Forelimb muscle (tissue), 1 donor: ENCODE measurements at places on chromosomes 2 and 18.

DNA sequence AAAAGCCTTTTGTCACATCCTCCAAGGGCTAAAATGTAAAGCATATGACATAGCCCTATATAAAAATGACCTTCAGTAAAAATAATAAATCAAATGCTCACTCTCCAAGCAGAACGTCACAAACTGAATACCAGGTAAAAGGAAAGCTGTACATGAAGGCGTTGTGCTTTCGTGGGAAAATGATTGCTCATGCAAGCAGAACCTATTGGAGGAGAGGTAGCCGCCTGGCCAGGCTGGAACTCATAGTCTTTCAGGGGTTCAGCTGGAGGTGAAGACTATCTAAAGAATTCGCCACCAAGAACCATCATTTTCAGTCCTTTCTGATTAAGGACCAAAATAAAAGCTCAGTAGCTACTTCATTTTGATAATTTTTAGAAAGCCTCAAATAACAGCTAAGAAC lies 44.7 kb downstream of the ANKRD44 start:
- no peak for DNase-seq

- peak; percentile 52 for DNase-seq
Observed at GRCh38 chr2:16755442-16755841, 89.8 kb upstream of the CYRIA start.

GRCh38 chr2:64474121-64474571 lies 20.2 kb downstream of the LGALSL start:
- DNase-seq = no peak

DNA sequence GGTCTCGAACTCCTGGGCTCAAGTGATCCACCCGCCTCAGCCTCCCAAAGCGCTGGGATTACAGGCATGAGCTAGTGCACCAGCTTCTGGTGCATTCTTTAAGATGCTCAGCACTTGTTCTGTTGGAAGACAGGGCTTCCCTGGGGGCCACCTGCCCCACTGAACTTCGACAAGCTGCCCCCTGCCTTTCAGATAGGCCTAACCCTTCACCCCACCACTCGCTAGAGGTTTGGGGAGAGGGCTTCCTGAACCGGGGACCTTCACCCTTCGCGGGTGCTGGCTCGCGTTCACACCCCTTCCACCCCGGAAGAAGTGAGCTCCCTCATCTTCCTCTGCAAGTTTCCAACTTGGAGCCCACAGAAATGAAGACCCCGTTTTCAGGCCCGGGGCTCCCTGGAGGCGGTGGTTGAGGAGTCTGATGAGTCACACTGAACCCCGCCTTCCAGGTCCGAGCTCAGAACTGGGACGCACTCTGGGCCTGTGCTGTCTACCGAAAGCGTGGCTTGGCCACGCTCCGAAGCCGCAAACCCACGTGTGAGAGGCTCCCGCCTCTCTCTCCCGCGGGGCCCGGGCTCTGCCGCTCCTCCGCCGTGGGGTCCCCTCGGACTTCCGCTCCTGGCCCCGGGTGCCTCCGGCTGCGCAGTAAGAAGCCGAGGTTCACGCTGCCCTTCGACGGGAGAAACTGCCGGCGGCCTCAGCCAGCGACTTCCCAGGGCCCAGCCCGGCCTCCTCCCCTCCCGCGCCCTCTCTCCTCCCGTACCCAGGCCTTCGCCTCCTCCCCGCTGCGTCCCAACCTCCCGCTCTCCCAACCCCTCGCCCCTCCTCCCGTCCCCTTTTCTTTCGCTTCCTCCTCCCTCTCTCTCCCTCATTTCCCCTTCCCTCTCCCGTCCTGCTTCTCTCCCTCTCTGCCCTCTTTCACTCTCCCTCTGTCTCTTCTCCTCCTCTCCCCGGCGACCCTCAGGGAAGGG lies 47.5 kb upstream of the SP3 start:
- DNase-seq = no peak

DNA sequence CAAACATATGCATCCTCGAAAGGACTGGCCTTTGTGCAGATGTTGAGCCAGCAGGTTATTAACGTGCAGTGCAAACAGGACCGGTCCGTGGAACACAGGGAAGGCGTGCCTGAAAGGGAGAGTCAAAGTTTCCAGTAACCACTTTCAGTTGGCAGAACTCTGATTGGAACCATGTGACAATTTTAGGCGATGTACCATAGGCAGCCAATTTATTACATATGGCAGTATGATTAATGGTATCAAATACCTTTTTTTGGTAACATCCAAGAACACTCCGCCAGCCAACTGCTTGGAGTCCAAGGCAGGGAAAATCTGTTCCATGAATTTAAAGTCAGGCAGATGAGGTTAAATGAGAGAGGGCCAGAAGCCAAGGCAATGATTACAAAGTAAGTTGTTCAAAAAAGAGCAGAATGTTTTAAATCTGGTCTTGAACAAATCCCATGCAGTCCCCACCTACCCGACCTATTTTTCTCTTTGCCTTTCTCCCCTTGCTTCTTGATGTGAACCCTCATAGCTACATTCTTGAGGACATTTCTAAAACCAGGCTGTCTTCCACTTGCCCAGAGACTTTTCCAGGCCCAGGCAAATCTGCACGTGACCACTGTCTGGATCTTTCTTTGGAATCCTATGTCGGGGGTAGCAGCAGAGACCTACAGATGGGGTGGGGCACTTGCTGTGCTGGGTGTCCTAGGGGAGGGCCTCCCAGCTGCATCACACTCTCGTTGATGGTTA lies 351.7 kb downstream of the HRH4 start:
- DNase-seq = peak; percentile 53

- DNase-seq = no peak
Observed at GRCh38 chr2:168700615-168701245, 101.7 kb upstream of the NOSTRIN start.

DNA sequence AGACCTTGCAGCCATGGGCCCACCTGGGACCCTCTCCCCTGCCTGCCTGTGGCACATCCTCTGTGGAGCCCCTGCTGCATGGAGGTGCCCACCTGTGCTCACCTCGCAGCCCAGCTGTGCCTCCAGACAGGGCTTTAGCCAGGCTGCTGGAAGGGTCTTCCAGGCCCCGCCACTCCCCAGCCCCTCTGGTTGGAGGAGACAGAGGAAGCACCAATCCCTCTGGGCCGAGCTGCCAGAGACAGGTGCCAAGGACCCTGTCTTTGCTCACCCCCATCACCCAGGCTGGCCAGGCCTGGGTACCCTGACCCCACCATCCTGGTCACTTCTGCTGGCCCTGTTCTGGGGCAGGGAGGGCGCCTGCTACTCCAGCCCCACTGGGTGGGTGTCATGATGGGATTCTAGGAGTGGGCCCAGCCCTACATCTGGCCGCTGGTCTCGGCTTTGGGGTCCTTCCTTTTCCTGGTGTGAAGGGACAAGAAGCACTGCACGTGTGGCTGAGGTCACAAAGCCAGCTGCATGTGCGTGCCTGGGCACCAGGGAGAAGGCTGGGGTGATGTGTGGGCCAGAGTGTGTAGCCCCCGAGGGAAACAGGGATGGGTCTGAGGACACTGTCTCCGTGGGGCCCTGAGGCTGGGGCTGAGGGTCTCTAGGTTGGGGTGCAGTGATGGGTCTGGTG lies 9.3 kb upstream of the NEU4 start:
- no peak for DNase-seq

DNA sequence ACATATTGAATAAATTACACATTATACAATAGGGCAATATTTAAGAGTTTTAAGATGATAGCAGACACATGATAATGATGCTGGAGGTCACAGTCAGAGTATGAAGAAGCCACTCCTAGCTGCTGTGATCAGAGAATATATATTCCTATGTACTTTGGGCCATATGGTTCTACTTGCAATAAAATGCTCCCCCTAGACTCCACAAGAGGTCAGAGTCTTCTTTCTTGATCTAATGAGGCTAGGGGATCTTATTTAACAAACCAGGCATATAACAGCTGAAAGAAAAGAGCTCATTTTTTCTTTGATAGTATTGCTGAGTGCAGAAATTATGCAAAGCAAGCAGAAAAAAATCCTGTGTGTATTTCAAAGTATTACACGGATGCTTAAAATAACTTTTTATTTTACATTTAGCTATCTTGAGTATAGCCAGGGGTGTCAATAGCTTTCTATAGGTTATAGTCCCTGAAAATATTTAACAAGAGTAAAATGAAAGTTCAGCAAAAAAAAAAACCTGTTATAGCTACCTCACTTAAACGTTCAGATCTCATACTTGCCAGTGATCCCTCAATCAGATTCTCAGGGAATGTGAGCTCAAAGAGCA lies 748.7 kb upstream of the CHAC2 start:
- DNase-seq = no peak

- no peak for DNase-seq
Observed at GRCh38 chr2:160562730-160563129, 69.1 kb upstream of the RBMS1 start.

- DNase-seq = no peak
Observed at GRCh38 chr2:211344289-211344688, 787.9 kb downstream of the CPS1 start.

DNA sequence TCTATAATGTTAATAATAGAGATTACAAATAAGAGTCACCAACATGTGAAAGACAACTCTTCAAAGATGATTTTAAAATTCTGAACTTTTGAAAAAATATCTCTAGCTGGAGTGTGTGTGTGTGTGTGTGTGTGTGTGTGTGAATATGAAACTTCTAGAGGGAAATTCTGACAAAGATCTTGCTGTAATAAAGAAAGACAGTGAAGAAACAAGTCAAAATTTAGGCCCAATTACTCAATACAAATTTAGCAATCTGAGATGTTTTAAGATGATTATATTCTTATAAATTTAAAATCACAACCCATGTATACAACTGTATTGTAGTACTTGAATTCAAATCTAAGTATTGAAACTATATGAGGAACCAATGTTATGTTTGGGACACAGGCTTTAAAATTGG lies 57.2 kb upstream of the UGP2 start:
- no peak for DNase-seq

GRCh38 chr2:203201426-203201825 lies 37.4 kb upstream of the CYP20A1 start:
- no peak for DNase-seq

DNA sequence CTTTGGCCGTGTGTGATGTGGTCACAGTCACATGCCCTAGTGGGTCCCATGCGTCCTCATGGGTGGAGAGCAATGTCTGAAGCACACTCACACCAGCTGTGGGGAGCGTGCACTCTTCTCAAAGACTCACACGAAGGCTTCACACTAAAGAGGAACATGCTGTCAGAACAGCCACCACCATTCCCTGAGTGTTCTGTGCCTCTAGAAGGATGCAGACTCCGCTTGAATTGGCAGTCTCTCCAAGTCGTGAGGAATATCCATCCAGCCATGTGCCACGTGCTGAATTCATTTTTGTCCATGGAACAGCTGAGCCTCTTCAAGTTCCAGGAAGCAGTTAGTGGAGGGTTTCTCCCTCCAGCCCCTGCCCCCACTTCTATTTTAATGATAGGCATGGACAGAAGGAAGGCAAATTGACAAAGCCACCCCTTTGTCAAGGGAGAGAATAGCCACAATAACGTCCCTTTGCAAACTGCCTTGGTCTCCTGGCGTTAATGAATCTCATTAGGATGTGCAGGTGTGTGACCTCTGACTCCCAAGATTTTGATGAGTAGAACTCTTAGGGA lies 464.3 kb upstream of the ID2 start:
- no peak for DNase-seq

DNA sequence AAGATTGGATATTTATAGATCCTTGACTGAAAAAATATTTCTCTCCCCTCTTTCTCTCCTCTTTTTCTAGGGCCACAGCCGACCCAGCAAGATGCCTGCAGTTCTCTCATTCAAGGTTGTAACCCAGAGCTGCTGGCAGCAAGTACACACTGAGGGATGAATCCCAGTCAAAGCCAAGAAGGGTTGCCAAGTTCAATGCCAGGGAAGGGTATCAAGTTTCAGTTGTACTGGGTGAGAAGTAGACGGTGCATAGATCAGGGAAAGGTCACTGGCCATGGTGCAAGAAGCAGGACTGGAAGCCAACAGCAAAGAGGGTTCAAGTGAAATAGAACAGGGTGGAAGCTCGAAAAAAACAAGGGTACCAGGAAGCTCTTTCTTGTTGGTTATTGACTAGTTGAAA lies 170.2 kb downstream of the NRP2 start:
- no peak for DNase-seq

- DNase-seq = no peak
Observed at GRCh38 chr2:234330902-234331301, 166.0 kb downstream of the ARL4C start.

DNA sequence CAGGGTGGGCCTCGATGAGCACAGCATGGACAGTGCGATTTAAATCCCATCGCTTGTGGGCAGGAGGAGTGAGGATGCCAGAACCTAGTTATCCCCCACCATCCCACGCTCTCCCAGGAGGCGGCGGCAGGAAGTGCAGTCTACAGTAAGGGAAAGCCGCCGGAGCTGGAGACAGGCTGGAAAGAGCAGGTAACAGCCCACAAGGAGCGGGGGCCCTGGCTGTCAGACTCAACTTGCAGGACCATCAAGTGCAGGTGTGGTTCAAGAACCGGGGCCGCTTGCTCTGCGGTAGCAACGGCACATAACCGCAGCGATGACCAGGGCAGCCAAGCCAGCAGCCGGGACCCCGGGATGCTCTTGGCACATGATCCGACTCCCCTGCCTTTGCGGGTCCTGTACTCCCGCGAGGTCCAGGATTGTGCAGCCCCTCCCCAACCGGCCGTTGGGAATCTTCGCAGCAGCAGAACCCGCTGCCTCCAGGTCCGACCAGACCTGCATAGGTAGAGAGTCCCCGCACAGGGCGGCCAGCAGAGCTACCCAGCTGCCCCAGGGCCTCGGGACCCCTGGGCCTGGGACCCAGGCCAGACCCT lies 82.1 kb downstream of the BIN1 start:
- DNase-seq = no peak

- no peak for DNase-seq
Observed at GRCh38 chr18:9536354-9537152, 61.2 kb downstream of the RALBP1 start.

GRCh38 chr2:108616751-108617161 lies 82.5 kb downstream of the LIMS1 start:
- DNase-seq = no peak

DNA sequence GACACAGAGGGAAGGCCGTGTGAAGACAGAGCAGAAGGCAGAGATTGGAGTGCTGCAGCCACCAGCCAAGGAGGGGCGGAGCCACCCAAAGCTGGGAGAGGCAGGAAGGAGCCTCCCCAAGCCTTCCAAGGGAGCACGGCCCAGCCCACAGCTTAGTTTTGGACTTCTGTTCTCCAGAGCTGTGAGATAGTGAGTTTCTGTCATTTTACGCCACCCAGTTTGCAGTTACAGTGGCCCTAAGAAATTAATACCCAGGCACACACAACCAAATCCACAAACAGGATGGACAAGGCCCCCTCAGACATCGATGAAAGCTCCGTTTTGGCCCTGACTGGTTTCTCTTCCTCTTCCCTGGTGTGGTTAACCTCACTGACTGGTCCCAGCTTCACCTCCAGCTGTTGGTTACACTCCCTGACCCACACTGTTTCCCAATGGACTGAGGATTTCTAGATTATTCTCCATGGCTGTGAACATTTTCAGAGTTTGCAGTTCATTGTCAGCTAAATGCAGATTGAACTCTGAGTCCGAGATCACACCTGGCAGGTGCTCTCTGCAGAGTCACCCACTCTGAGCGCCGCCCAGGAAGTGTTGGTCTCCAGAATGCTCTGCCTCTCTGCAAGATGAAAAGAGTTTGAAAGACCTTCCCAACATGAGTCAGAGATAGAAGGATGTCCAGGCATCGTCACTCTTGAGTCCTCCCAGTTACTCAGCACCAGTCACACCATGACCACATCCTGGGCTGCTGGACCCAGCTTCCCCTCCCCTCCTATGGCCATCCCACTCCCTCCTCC lies 100.2 kb downstream of the TWIST2 start:
- DNase-seq = no peak
